ENCODE measurements at places on chromosomes 16 and 17. TPM values are rescaled to one million over a fixed set of nuclear protein-coding genes. Genes with fewer than 3 reads are reported as not detected.

The RNF222 gene
- not detected for total RNA-seq

The PIEZO1 gene
- total RNA-seq: 45.6 TPM

The CCL8 gene
- total RNA-seq: not detected

The KRT28 gene
- not detected for total RNA-seq

The CBFA2T3 gene
- total RNA-seq: 6.3 TPM

The NUPR1 gene
- total RNA-seq: 69.8 TPM

The PLXDC1 gene
- total RNA-seq: 6.9 TPM

The CASKIN1 gene
- 26.5 TPM for total RNA-seq

The TBC1D3B gene
- total RNA-seq: 4.3 TPM

The CCL16 gene
- not detected for total RNA-seq

The NPW gene
- not detected for total RNA-seq

The IKZF3 gene
- 0.50 TPM for total RNA-seq

The MYH8 gene
- not detected for total RNA-seq

The HSD3B7 gene
- 4.1 TPM for total RNA-seq

The XYLT1 gene
- 37.8 TPM for total RNA-seq

The FBXW10B gene
- total RNA-seq: 0.60 TPM

The ZG16 gene
- not detected for total RNA-seq

The TLCD2 gene
- total RNA-seq: 2.1 TPM

The KCNJ12 gene
- 9.8 TPM for total RNA-seq

The KRT33B gene
- not detected for total RNA-seq

The GP2 gene
- total RNA-seq: not detected

The FNDC8 gene
- total RNA-seq: not detected

The CHST5 gene
- 0.15 TPM for total RNA-seq

The CMTM2 gene
- total RNA-seq: not detected

The RPGRIP1L gene
- 3.3 TPM for total RNA-seq

The NPIPB8 gene
- total RNA-seq: 0.44 TPM

The LPO gene
- not detected for total RNA-seq

The KIF19 gene
- 0.14 TPM for total RNA-seq

The KCNH4 gene
- total RNA-seq: 0.06 TPM

The TXNDC17 gene
- 40.3 TPM for total RNA-seq

The ZNF778 gene
- 8.9 TPM for total RNA-seq

The KCNG4 gene
- total RNA-seq: not detected

The KCNH6 gene
- not detected for total RNA-seq

The HOXB6 gene
- total RNA-seq: 1.8 TPM

The AOC3 gene
- total RNA-seq: 21.8 TPM

The ZNF830 gene
- 11.2 TPM for total RNA-seq

The RNF166 gene
- 15.0 TPM for total RNA-seq

The CLEC18B gene
- total RNA-seq: 0.24 TPM

The PIRT gene
- 0.11 TPM for total RNA-seq

The MEIOB gene
- not detected for total RNA-seq

The MYH1 gene
- total RNA-seq: 0.25 TPM

The KRTAP3-2 gene
- not detected for total RNA-seq

The CNTNAP1 gene
- 4.6 TPM for total RNA-seq

The PCTP gene
- total RNA-seq: 15.9 TPM

The GAS7 gene
- 200 TPM for total RNA-seq

All from right cardiac atrium (tissue), 5 donors.